Amygdala (tissue), 56 donors: ENCODE measurements at places on chromosomes 5 and 9.

- DNase-seq, result no peak
These were observed 96.2 kb downstream of the TLE4 start for GRCh38 chr9:79667817-79668436.

GRCh38 chr9:91160181-91160580 lies 201.5 kb downstream of the AUH start:
- no peak for DNase-seq

- no peak for DNase-seq
These were observed 65.1 kb downstream of the BASP1 start for GRCh38 chr5:17282283-17283120.

GRCh38 chr5:131367219-131367860 lies 103.5 kb downstream of the CDC42SE2 start:
- DNase-seq, result no peak

GRCh38 chr5:143741421-143741820 lies 70.5 kb upstream of the HMHB1 start:
- DNase-seq, result no peak

DNA sequence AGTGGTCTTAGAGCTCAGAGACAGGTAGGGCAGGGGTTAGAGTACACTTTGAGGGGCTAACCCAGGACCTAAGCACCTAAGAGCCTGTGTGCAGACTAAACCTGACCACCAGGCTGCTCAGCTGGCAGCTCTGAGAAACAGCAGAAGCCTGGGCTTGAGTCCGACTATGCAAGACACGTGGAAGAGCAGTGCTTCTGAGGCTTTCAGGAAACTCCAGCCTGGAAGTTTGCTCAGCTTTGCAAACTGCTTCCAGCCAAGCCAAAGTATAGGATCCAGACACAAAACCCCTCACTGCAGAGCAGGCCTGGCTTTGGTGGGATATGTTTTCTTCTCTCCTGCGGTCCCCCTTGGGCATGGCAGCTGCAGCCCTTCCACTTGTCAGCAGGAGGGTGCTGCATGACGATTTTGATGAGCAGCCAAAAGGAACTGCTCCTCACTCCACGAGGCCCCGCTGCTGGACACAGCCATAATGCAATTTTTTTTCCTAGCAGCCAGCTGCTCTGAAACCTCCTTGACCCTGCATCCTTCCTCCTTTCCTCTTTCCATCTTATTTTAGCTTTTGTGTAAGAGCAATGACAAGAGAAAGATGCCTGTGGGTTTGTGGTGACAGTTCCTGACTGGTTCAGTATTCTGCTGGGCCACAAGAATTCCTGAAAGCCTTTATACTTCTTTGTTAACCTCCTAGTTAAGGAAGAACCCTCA lies 123.1 kb downstream of the LIFR start:
- DNase-seq, result no peak

DNA sequence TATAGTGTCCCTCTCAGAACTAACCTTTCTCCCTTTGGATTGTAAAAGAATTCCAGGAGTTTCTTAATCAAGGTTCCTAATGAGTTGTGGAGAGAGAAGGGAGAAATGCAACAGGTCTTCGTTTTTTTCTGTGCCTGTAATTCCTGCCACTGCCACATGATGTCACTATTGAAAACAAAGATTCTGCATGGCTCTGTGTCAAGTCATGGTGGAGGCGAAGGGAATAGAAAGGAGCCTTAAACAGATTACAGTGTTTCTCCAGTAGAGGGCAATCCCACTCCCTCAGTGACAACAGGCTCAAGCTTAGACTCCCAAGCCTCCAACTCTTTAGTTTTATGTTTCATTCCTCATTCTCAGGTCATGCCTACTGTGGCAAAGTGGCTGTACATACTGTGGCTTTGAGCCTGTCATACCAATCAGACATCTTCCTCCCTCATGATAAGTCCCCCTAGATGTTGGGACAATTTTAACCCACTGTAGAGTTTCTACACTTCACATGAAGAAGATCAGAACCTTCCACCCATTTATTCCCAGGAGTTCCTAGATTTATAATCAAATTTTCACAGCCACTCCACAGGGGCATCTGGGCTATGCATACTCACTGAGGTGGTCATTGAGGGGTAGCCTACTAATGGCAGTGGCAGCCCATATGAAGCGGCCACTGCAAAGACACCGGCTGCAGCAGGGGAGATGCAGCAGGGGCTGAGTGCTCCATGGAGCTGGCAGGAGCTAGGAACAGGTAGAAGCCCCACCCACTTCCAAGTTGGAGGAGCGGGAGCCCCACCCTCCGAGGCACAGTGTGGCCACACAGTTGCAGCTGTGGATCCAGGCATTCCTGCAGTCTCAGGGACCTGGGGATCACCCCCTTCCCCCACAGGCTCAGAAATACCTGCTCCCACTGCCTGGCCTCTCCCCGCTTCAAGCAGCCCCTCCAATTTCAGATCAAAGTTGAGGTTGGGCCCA lies 97.4 kb upstream of the TRIM32 start:
- no peak for DNase-seq

GRCh38 chr5:169860585-169860984 lies 119.7 kb downstream of the INSYN2B start:
- DNase-seq, result no peak

DNA sequence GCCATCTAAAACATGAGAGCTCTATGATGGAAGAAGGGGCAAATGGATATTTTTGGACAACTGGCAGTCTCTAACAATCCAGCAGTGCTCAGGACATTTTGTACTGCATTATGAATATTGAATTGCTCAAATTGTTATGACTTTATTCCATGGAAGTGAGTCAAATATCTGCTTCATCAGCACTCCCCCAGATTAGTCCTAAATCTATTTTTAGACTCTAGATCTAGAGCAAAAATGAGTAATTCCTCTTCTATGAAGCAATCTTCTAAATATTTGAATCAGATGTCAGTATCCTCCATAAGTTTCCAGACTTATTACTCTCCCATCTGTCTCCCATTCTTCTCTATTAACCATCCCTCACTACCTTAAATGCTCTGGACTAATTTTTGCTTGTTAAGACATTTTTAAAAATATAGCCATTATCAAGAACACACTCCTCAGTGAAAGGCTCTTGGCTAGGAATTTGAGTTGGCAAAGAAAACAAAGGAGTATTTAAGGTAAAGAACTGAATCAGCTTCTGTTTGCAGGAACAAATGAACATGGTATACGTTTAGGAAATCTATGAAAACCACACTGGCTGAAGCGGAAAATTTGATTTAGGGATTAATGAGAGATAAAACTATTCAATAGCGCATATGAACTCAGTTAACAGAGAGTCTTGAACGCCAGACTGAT lies 300.9 kb downstream of the MCTP1 start:
- DNase-seq, result no peak

GRCh38 chr5:33936004-33936380 lies 194 bp upstream of the RXFP3 start:
- peak; percentile 6 for DNase-seq

DNA sequence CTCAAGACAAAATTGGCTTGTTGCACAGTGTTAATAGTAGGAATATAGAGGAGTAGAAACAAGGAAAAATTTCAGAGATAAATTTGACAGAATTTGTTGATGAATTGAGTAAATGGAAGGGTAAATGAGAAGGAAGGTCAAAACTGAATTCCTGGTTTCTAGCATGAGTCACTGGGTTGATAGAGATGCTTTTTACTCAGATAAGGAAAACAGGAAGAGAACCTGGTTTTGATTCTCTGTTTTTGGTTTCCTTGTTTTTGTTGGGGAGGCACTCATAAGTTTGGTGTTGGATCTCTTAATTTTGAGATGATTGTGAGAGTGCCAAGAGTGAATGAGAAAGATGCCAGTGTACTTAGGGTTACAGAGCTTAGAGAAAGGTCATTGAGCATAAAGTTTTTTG lies 7.1 kb downstream of the LRRC70 start:
- DNase-seq, result no peak

GRCh38 chr9:99237356-99237755 lies 15.3 kb downstream of the SEC61B start:
- no peak for DNase-seq
